ENCODE measurements at places on chromosomes 12 and 14.

DNA sequence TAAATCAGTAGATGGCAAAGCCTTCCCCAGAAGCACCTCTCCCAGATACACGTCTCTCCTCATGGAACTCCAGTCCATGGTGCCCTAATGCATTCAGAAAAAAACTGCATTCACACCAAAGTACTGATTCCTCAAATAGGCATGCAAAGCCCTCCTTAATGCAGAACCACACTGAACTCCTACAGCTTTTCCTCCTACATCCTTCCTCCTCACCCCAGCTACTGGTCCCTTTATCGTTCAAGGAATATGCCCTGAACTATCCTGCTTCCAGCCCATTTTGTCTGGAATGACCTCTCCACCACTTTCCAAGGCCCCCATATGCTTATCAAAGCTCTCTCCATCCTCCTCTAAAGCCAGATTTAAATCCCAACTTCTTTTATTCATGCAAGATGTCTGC lies 21.3 kb downstream of the SMUG1 start:
- DNase-seq, result no peak

- DNase-seq, result no peak
Measured at GRCh38 chr12:89494411-89495231, 30.0 kb downstream of the GALNT4 start.

DNA sequence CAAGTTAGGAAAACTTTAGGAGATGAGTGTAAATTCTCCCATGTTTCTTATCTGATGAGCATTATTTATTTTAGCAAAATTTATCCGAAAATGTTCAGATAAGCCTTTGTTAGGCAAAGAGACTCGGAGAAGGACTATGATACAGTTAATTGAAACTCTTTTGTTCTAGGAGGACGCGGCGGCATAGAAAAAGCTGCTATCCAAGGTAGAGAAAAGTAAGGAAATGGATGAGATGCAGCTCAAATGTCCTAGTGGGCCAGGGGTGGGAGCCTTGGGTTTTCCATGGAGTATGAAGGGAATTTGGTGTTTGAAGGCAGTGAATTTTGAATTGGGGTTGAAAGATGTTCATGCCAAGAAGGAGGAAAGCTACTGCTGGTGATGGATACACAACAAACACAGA lies 1504.5 kb downstream of the AACS start:
- no peak for DNase-seq

- no peak for DNase-seq
Measured at GRCh38 chr14:58285132-58285531, 13.2 kb upstream of the ARID4A start.

- no peak for DNase-seq
Measured at GRCh38 chr12:1083889-1084262, 92.9 kb downstream of the ERC1 start.

GRCh38 chr12:1665366-1665765 lies 25.5 kb upstream of the ADIPOR2 start:
- no peak for DNase-seq

DNA sequence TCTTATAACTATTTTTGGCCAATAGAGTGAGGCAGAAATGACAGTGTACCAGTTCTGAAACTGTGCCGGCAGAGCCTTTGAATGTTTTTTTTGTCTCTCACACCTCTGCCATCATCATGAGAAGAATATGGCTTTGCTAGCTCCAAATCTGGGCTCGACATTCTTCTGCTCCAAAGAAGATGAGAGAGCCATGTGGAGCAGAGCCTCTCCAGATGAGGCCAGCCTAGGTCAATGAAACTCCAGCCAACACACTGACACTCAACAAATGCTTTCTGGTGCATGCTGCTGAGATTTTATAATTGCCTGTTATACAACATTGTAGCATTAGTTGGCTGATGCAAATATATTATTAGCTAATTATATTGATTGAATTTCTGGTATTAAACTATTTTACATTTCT lies 154.7 kb downstream of the SLC38A4 start:
- DNase-seq, result no peak

GRCh38 chr12:16168078-16168477 lies 109.4 kb downstream of the SLC15A5 start:
- no peak for DNase-seq

Data from CD4-positive, alpha-beta T cell treated with Interleukin-12 subunit alpha and Interleukin-12 subunit beta, for 1 hour (primary cell).